ENCODE measurements at places on chromosomes 11 and 22.

DNA sequence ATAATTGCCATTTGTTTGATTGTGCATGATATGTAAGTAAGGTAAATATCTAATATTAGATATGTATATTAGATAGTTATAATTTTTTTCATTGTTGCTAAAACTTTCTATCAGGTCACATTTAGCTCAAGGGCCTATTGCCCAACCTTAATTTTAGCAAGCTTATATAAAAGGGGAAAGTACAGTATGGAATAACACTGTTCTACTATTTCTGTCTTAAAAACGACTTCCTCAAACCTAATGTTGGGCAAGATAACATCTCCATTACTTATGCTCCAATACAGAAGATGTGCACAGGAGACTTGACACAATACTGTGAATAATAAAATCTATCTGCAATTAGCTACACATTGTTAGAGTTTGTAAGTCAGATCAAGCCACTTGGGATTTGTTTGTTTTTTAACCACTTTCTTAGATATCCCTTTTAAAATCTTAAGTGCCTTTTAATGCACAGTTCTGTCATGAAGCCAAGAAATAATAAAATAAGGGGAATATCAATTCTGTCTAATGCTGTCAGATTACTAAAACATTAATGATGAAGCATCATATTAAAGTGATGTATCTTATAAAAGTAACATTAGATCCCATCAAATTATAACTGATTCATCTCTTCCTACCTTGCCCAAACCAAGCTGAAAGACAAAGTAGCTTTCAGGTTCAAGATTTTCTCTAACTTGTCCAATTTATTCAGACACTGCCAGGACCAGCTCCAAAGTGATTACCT, 98.1 kb downstream of the SIK3 start:
- DNase-seq, result no peak

- DNase-seq, result no peak
These were observed 475 bp downstream of the MAPK12 start for GRCh38 chr22:50260801-50261614.

DNA sequence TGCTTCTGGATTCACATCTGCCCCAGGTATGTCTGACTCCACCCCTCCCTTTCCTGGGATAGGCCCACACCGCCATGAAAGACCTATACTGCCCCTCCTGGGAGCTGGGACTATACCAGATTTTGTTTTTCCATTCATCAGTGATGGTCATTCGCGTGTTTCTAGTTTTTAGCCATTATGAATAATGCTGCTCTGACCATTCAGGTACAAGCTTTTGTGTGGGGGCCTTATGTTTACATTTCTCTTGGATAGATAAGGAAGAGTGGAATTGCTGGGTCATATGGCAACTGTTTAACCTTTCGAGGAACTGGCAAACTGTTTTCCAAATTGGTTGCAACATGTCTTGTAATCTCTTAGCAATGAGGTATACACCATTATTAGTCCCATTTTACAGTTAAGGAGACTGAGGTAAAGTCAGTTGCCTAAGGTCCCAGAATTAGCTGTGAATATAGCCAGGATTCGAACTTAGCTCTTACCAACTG, 1.2 kb upstream of the TBC1D10A start:
- no peak for DNase-seq

GRCh38 chr11:75160220-75160757, 9.4 kb downstream of the SLCO2B1 start:
- no peak for DNase-seq

DNA sequence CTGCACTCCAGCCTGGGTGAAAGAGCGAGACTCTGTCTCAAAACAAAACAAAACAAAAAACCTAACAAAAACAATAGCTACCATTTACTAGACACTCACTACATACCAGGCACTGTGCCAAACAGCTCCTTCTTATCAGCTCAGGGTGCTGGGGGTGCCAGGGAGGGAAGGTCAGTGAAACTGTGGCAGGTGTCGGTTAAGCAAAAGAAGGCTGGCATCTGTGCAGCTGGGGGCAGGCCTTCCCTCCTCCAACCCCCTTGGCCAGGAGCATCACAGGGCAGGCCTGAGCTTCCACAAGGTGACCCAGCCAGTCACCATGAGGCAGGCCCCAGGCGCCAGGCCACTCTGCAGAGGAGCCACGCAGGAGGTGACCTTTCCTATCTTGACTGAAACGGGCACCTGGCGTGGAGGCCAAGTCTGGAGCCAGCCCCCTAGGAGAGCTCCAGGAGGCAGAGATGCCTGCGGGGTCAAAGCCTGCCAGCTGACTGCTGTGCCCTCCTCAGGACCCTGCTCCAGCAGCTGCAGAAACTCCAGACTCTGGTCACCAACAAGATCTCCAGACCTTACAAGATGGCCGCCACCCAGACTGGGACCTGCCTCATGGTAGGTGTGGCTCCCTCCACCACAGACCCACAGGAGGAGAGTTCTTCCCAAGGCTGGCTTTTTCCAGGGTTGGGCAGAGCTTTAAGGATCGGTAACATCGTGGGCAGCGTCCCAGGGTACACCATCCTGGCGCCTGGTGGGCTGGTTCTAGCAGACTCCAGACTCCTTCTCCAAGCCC, 31.3 kb upstream of the DGKZ start:
- DNase-seq, result no peak

DNA sequence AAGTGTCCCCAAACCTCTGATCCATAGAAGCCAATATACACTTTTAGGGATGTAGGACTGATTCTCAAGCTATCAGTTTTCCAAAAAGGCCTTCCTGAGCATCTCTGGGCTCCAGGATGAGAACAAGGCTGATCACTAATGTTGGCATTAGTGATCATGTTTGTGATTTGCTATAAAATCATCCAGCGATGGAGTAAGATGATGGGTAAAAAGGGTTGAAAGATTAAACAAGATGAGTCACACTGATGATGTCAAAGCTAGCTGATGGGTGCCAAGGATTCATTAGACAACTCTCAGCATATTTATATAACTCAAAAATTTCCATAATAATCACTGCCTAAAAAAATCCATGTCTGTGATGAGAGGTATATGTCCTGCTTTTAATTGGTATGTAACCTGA, 42.8 kb downstream of the ZNF280B start:
- DNase-seq, result no peak

- no peak for DNase-seq
These were observed 3.3 kb downstream of the OSBP2 start for GRCh38 chr22:30697975-30698374.

GRCh38 chr11:128470081-128470480, 117.3 kb downstream of the ETS1 start:
- DNase-seq, result no peak

GRCh38 chr22:32796865-32797573, 4.5 kb upstream of the TIMP3 start:
- DNase-seq, result peak; percentile 23

DNA sequence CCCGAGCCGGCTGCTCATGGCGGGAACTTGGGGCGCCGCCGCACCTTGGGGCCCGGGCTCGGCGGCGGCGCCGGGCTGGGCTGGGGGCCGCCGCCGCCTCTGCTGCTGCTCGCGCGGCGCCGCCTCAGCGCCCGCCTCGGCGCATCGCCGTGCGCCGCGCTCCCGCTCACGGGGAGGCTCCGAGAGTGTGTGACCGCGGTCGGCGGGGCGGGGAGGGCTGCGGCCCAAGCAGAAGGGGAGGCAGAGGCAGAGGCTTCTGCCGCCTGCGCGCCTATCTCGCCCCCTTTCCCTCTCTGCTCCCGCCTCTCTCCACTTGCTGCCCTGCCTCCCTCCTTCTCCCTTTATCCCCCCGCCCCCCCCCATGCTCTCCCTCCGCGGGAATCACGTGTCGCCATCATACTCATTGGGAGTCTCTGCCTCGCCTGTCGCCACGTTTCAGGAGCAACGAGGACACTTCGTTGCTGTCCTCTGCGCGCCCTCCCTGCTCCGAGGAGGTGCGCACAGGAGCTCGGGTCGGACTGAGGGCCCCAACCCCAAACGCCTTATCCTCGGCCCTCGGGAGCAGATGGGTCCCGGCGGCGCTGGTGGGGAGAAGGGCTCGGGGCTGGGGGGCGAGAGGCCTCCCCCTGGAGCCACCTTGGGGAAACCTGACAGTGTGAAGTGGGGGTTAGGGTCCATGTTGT, at the start of gene GUCY1A2:
GUCY1A2 (minus strand) TSS at position 258 of the 683 bp plus-strand sequence. CDS start 421 bp downstream, outside the sequence.
- DNase-seq, result no peak

GRCh38 chr22:48745842-48746788, 1081.6 kb downstream of the BRD1 start:
- no peak for DNase-seq

DNA sequence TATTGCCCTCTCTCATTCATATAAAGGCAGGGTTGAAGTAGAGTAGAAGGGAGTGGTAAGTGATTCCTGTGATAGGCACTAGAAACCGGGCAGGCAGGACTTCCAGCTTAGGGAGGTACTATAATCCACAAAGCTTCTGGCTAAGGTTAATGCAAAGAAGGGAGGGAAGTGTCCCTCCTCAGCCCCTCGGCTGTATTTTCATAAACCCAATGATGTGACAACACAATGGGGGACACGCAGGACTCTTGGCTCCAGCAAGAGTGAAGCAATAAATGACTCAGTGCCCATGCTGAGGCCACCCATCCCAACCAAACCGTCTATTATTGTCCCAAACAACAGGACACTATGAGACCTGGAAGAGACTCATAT, 90.7 kb downstream of the ETS1 start:
- no peak for DNase-seq

- DNase-seq, result peak; percentile 98
These were observed 25.1 kb upstream of the GUCY1A2 start for GRCh38 chr11:107043242-107044006.

DNA sequence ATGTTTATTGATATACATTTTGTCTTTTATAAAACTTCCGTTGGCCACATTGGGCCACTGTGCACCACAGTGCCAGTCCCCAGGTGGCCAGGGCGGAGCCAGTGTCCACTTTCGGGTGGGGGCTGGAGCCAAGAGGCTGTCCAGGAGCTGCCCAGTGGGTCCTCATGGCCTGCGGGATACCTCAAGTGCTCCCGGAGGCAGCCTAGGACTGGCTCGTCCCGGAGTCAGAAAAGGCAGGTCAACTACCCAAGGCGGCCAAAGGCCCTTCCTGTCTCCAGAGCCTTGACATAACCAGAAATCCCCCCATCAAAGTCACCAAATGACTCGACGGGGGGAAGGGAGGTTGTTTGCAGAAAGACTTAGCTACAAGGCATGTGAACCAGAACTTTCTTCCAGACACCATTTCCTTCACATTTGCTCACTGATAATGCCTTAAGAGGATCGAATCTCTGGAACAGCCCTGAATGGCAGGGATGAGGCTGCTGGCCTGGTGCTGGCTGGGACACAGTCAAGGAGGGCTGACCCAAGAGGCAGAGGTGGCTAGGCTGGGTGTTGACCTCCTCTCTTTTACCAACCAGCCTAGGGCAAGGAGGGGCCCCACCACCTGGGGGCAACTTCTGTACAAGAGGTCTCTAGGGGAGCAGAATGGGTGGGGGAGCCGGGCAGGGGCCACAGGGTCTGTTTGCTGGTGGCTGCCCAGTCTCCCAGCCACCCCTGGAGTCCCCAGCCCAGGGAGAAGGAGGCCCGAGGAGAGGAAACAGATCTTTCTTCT, 8.4 kb downstream of the MRGPRF start:
- DNase-seq, result no peak

GRCh38 chr11:22465620-22466019, 127.4 kb downstream of the SLC17A6 start:
- DNase-seq, result no peak

GRCh38 chr11:1624621-1625020, 2.7 kb upstream of the KRTAP5-4 start:
- DNase-seq, result no peak

- DNase-seq, result no peak
These were observed 550.3 kb downstream of the CNTN5 start for GRCh38 chr11:99571094-99571493.

- no peak for DNase-seq
These were observed 70.8 kb downstream of the NTM start for GRCh38 chr11:131441051-131441810.

DNA sequence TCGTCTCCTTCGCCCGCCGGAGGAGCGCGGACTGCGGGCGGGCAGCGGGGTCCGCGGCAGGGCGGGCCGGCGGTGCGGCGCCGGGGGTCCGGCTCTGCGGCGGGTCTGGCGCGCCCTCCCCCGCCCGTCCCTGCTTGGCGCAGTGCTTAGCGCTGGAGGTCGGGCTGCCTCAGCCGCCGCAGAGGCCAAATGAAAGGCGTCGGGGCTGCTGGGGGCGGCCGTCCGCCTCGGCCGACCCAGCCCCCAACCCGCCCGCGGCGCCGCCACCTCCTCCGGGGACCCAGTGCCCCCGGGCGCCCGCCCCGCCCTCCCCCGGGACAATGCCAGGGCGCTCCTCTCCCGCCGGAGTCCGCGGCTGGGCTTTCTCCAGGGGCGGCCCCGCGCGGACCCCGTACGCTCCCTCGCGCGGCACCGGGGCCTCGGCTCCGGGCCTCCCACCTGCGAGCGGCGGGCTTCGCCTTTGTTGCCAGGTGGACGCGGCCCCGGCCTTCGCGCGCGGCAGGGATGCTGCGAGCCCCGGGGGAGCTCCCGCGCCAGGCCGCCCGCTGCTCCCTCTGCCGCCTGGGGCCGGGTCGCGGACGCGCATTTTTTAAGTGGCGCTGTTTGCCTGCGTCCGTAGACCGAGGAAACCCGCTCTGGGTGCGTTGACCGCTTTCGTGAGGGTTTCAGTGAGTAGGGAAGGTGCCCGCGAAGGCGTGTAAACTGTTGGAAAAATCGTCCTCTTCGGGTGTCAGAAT, 583 bp downstream of the APLP2 start:
- no peak for DNase-seq

- no peak for DNase-seq
These were observed 51.9 kb upstream of the ARHGAP42 start for GRCh38 chr11:100635194-100635593.

- DNase-seq, result no peak
These were observed 573.4 kb upstream of the RAG2 start for GRCh38 chr11:37171451-37171850.

Measured in astrocyte of the cerebellum (primary cell).